ENCODE measurements at places on chromosomes 5 and 9.

DNA sequence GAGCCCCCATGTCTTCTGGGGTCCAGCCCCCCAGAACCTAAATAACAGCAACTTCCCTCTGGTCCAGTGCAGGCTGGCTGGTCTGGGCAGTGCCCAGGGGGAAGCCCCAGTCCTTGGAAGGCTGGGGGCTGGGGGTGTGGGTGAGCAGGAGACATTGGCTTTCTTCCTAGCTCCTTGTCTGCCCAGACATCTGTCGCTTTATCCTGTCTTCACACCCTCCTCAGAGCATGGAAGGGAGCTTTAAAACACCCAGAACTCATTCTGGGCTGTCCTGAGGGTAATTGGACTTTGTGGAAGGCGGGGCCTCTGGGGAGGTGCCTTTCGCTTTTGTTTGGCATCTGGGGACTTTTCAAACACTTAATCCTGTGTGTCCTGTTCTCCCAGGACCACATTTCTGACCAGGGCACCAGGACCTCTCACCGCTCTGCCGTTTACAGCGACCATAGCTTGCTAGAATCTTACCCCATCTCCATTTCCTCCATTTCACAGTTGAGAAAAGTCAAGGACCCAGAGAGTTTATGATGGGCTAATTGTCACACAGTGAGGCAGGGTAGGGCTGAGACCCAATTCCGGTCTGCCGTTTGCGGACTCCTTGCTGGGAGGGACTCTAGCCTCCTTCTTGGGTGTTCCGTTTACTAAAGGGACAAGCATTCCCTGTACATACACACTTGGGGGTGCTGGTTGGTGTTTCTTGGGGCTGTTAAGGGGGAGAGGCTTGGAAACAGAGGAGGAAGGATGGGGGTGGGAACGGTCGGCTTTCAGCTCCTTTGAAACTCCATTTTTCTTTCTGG lies 1.1 kb downstream of the GSN start:
- DNase-seq: no peak
- peaks cover 60% of the 10 kb centered on the region for H3K4me1 ChIP-seq
- H3K27me3 ChIP-seq: no peaks in the 10 kb centered on the region

GRCh38 chr9:75685062-75685461 lies 205.4 kb upstream of the PCSK5 start:
- H3K27me3 ChIP-seq: peaks cover 12% of the 10 kb centered on the region
- no peak overlapping the region for H3K27ac ChIP-seq
- no peak for DNase-seq
- H3K36me3 ChIP-seq: no peaks in the 10 kb centered on the region

DNA sequence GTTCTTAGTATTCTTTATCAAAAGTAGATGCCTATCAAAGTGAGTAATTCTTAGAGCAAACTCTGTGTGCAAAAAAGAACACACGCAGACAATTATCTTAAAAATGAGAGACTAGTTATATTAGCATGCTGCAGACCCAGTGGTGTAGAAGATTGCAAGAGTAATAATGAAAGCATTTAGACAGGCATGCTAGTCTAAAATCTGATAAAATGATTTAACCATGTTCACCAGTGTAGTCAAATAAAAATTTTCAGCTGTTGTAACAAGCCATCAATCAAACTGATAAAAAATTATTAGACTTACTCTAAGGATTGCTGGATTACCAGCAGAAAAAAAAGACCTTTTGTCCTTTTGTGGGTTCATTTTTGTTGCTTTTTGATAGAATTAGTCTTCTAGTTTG lies 241.9 kb upstream of the TLE4 start:
- no peaks in the 10 kb centered on the region for H3K36me3 ChIP-seq
- H3K27ac ChIP-seq: no peak overlapping the region
- H3K4me3 ChIP-seq: no peak overlapping the region
- DNase-seq: no peak
- no peaks in the 10 kb centered on the region for H3K27me3 ChIP-seq

DNA sequence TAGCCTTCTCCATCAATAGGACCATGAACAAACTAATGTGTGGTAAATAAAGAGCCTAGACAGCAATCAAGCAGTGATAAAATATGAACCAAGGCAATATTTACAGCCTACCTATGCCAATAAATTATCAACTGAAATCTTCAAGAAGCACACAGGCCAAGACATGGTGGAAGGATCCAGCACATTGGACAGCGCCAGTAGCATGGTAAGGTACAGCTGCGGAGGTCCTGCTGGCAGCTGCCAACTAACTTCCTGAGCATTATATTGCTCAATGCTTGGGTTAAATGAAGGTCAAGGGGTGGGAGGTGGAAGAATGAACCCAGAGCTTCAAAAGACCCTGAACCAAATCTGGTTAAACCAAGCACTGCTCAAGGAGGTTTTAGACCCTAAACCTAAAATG lies 16.5 kb upstream of the SPDL1 start:
- no peak overlapping the region for H3K27ac ChIP-seq
- H3K4me3 ChIP-seq: no peak overlapping the region
- DNase-seq: no peak
- peaks cover 15% of the 10 kb centered on the region for H3K4me1 ChIP-seq
- H3K27me3 ChIP-seq: peaks cover 12% of the 10 kb centered on the region

- H3K4me1 ChIP-seq: peaks cover 7% of the 10 kb centered on the region
- no peak overlapping the region for H3K27ac ChIP-seq
- no peak overlapping the region for H3K4me3 ChIP-seq
- no peak for DNase-seq
Observed at GRCh38 chr5:98880151-98880550, 48.7 kb downstream of the CHD1 start.

DNA sequence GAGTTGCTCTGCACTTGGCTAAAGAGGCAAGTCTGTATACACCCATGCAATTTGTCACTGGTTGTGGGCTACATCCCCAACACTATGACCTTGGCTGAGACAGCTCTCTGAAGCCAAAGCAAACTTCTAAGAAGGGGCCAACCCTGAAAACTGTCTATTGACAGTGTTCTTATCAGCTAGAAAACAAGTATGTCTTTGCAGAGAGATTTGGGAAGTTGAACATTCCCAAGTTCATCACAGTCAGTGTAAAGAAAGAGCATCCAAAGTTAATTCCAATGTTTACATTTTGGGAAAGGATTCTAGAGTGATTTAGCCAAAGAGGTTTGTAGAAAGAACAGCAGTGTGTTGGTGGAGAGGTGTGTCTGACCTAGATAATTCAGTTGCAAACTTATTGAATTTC lies 711.1 kb upstream of the CHD1 start:
- H3K27ac ChIP-seq: no peak overlapping the region
- no peak for DNase-seq
- no peak overlapping the region for H3K4me3 ChIP-seq
- peaks cover 8% of the 10 kb centered on the region for H3K27me3 ChIP-seq
- H3K36me3 ChIP-seq: no peaks in the 10 kb centered on the region
- no peaks in the 10 kb centered on the region for H3K4me1 ChIP-seq

DNA sequence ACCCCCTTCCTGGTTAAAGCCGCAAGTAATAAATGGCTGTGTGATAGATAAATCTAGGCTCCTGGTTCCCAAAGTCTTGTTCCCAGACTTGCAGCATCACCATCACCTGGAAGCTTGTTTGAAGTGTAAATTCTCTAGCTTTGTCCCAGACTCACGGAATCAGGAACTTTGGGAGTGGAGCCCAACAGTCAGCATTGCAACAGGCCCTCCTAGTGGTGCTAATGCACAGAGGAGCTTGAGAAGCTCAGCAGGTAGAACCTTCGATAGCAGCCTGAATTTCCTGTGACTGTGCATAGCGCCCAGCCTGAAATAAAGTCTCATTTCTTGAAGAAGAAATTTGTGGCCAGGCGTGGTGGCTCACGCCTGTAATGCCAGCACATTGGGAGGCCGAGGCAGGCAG lies 30.3 kb upstream of the MELK start:
- no peak overlapping the region for H3K27ac ChIP-seq
- H3K36me3 ChIP-seq: no peaks in the 10 kb centered on the region
- peaks cover 5% of the 10 kb centered on the region for H3K4me1 ChIP-seq
- no peaks in the 10 kb centered on the region for H3K27me3 ChIP-seq
- no peak overlapping the region for H3K4me3 ChIP-seq
- DNase-seq: no peak

- no peak overlapping the region for H3K27ac ChIP-seq
- H3K4me1 ChIP-seq: peaks cover 5% of the 10 kb centered on the region
- DNase-seq: no peak
- H3K36me3 ChIP-seq: no peaks in the 10 kb centered on the region
Observed at GRCh38 chr5:87069974-87070608, 197.6 kb upstream of the RASA1 start.

DNA sequence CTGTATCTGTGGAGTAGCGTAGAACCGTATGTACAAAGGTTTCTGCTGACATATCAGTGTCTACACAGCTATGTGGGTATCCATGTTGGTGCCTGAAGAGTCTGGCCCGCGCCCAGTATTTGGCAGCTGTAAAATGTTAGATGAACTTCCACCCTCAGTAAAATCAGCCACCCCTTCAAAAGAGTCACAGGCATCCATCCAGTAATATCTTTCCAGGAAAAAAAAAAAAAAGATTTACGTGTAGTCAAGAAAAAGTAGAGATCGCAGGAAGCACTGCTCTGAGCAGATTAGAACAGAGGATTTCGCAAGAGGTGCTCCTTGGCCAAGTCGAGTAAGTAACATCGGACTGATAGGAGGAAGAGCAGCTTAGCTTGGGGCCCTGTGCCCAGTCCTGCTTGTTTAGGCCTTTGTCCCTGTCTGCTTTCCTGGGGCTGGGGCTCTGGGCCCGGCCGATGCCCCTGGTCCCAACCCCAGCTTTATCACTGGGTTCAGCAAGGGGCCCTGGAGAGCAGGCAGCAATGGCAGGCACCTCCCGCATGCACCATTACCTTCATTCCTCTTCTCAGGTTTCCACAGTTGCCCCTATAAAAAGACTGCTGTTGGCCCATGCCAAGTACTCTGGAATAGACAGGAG lies 21.2 kb downstream of the DAPK1 start:
- no peaks in the 10 kb centered on the region for H3K27me3 ChIP-seq
- H3K27ac ChIP-seq: no peak overlapping the region
- H3K4me3 ChIP-seq: no peak overlapping the region
- H3K36me3 ChIP-seq: peaks cover 18% of the 10 kb centered on the region
- H3K4me1 ChIP-seq: peaks cover 42% of the 10 kb centered on the region

GRCh38 chr9:35432076-35432475 lies 57.8 kb upstream of the RUSC2 start:
- H3K27me3 ChIP-seq: peaks cover 25% of the 10 kb centered on the region
- DNase-seq: no peak

- no peaks in the 10 kb centered on the region for H3K36me3 ChIP-seq
- H3K27me3 ChIP-seq: peaks cover 6% of the 10 kb centered on the region
- H3K4me1 ChIP-seq: no peaks in the 10 kb centered on the region
Observed at GRCh38 chr5:41345295-41345694, 132.0 kb upstream of the C6 start.

DNA sequence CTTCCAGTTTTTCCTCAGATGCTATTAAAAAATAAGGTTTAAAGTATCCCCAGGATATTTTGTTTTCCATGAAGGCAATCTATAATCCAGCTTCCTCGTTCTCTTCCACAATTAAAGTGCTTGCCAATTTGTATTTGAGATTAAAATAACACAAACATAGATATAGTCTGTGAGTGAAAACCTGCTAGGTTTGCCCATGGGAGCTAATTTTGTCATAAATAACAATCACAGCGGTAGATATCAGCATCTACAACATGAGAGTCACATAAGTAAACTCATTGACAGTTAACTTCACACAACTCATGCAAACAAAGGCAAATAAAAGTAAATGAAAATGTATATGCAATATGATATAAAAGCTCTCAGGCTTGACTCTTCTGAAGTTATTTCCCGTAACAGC lies 29.2 kb upstream of the RASGRF2 start:
- no peak for DNase-seq
- no peak overlapping the region for H3K27ac ChIP-seq
- no peak overlapping the region for H3K4me3 ChIP-seq
- H3K27me3 ChIP-seq: peaks cover 1% of the 10 kb centered on the region

DNA sequence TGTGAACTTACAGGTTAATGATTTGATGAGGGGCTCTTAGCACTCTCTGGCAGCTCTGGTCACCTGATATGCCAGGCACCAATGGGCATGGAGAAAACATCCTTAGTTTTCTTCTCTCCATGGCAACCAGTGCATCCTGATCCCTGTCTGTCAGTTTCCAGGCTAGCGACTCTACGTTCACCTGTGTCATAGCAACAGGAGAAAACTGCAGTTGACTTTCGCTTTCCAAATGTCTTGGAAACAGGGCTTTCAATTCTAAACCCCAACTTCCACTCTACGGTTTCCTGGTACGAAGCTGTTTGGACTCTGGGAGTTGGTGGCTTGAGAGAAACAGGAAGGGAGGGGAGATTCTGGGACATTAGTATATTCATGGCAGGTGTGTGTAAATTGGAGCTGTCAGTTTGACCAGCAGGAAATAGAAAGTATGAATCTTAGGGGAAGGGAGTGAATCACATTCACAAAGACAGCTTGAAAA lies 74.4 kb downstream of the SLC28A3 start:
- no peak overlapping the region for H3K27ac ChIP-seq
- DNase-seq: no peak
- H3K36me3 ChIP-seq: no peaks in the 10 kb centered on the region
- no peaks in the 10 kb centered on the region for H3K27me3 ChIP-seq
- H3K4me1 ChIP-seq: peaks cover 2% of the 10 kb centered on the region
- no peak overlapping the region for H3K4me3 ChIP-seq

- DNase-seq: no peak
- no peaks in the 10 kb centered on the region for H3K27me3 ChIP-seq
- peaks cover 18% of the 10 kb centered on the region for H3K4me1 ChIP-seq
- H3K4me3 ChIP-seq: no peak overlapping the region
- H3K27ac ChIP-seq: no peak overlapping the region
- peaks cover 1% of the 10 kb centered on the region for H3K36me3 ChIP-seq
Observed at GRCh38 chr5:54611290-54611951, 93.9 kb downstream of the SNX18 start.

DNA sequence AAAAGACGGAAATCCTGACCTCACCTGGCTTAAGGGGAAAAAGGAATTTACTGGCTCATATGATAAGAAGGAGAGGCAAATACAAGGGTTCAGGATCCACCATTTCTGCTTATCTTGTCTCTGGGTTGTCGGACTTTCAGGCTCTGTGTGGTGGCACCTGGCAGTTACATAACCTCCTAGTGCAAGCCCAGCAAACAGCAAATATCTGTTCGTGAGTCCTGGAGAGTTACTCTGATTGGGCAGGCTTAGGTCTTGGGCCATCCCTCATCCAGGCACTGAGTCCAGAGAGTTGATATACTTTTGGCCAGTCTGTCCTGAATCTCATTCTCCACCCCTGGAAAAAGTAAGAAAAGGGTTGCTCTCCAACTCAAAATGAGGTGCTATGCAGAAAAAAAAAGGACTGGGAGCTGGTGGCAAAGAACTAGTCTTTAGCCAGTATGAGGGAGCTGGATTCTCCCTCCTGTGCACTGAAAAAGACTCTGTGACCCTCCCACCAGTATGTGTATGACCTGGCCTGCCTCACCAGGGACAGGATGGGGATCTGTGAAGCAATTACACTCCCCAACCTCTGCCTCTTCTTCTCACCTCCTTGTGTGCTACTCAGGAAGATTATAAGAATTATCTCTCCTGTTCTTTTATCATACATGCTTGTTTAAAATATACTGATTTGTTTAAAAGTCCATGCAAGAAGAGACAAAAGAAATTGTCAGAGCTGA lies 282.9 kb downstream of the ARHGAP26 start:
- no peaks in the 10 kb centered on the region for H3K36me3 ChIP-seq
- H3K4me3 ChIP-seq: no peak overlapping the region
- no peaks in the 10 kb centered on the region for H3K27me3 ChIP-seq
- H3K27ac ChIP-seq: peak overlapping the region; percentile 11
- H3K4me1 ChIP-seq: peaks cover 50% of the 10 kb centered on the region
- DNase-seq: no peak

Data from chondrocyte (in vitro differentiated cells).